Testis (tissue), 5 donors: ENCODE measurements at places on chromosomes 5 and 9.

GRCh38 chr5:157761690-157762621 lies 18.4 kb downstream of the LSM11 start:
- DNase-seq = peak; percentile 40

GRCh38 chr9:23590276-23591000 lies 235.6 kb downstream of the ELAVL2 start:
- no peak for DNase-seq

- DNase-seq = no peak
These were observed 125.7 kb upstream of the RAPGEF1 start for GRCh38 chr9:131865446-131866195.

GRCh38 chr5:75568202-75568601 lies 43.1 kb upstream of the ANKDD1B start:
- no peak for DNase-seq

DNA sequence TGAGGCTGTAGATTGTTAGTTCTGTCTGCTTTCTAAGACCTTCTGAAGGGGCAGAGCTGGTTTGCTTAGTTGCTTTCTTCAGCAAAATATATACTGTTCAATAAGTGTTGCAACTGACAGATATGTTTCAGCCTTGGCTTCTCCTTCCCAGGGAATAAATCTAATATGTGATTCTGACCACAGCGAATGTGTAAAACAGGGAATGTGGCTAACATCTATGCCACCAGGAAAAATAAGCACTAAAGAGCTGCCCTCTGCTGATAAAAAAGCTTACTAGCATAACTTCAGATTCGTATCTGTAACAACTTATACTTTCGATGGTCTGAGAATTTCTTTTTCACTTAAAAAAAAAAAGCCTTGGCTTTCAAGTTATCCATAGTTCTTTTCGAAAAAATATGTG lies 13.0 kb upstream of the OSMR start:
- no peak for DNase-seq

DNA sequence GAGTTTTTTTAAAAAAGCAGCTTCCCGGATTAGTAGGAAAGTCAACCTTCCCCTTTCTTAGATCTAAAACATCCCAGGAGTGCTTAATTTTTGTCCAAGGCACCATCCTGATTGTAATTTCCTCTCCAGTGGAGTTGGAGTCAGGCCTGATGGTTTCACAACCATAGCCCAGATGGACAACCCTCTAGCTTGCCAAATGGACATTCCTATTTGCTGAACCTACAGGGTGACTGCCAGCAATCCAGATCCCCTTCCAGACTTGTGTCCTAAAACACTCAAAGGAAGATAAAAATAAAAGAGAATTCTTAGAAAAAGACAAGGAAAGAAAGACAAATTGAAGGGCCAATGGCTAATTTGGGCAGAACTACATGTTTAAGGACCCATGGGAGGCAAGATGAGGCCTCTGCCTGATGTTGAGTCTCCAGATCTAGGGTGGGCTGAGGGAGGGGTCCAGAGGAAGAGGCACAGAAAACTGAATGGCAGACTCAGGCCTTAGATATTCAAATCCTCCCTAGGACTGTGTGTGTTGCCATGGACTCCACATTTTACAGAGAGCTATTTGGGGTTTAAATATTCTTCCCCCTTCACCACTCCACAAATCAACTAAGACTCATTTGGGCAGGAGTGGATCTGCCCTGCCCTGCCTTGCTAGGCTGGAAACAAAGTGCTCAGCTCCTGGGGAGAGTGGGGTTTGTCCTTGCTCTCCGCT lies 38.5 kb upstream of the SLC44A1 start:
- DNase-seq = peak; percentile 63

GRCh38 chr9:38131729-38132128 lies 62.7 kb upstream of the SHB start:
- no peak for DNase-seq

GRCh38 chr5:55276771-55277170 lies 30.7 kb downstream of the DHX29 start:
- DNase-seq = no peak

GRCh38 chr5:60395712-60396329 lies 304.1 kb downstream of the DEPDC1B start:
- no peak for DNase-seq

GRCh38 chr5:39177631-39177964 lies 41.8 kb downstream of the FYB1 start:
- DNase-seq = no peak

DNA sequence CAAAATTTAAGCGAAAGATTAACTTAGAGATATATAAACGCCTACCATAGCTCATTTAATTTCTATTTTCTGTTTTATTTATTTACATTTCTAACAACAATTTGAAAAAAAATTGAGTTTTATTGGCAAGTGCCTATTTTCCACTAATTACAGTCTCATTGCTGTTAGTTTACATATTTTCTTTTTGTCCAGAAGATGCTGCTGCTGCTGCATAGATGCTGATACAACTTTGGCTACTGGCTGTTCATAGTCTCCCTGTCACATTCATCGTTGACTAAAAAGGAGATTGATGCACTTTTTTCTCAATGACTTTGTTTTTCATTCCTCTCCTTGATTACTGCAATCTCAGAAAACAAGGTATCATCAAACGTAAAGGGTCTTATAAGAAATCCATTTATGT lies 235.4 kb downstream of the CDH9 start:
- DNase-seq = no peak

DNA sequence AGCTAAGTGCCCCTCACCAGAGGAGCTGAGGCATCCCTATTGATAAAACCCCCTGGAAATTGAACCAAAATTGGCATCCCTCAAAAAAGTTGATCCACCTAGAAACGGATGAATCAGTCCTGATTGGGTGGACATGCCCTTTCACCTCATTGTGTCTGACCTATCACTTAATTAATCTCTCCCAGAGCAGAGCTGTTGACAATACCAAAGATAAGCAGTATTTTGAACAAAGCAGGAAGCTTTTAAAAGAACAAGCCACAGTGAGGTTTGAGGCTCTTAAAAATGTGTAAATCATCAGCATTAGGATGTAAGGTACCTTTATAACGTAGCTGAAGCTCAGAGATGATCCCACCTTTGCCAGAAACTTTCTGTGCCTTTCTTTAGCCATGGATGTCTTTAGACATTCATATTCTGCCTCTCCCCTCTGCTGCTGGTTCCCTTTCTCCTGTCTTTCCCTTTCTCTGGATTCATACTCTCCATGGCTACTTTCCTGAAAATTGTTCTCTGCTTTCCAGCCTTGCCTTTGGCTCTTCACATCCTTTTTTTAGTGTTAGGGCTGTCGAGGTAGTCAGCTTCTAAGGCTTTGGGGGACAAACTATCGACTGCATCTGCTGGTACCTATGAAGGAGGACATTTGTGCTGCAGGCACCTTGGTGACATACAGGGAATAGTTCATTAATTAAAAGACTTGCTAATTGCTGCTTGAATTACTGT lies 7.8 kb upstream of the LHX2 start:
- DNase-seq = no peak

DNA sequence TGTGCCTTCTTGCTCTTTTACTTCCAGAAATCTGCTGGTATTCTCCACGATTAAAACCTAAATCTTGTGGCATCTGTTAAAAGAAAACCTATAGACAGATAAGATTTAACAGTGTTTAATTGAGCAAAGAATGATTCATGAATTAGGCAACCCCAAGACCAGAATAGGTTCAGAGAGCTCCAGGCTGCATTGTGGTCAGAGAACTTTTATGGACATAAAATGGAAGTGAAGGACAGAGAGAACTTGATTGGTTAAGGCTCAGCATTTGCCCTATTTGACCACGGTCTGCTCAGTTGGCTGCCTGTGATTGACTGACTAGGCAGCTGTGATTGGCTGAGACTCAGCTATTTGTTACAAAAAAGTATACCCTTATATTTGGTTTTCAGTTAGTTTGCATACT lies 10.4 kb upstream of the SLC36A2 start:
- no peak for DNase-seq

DNA sequence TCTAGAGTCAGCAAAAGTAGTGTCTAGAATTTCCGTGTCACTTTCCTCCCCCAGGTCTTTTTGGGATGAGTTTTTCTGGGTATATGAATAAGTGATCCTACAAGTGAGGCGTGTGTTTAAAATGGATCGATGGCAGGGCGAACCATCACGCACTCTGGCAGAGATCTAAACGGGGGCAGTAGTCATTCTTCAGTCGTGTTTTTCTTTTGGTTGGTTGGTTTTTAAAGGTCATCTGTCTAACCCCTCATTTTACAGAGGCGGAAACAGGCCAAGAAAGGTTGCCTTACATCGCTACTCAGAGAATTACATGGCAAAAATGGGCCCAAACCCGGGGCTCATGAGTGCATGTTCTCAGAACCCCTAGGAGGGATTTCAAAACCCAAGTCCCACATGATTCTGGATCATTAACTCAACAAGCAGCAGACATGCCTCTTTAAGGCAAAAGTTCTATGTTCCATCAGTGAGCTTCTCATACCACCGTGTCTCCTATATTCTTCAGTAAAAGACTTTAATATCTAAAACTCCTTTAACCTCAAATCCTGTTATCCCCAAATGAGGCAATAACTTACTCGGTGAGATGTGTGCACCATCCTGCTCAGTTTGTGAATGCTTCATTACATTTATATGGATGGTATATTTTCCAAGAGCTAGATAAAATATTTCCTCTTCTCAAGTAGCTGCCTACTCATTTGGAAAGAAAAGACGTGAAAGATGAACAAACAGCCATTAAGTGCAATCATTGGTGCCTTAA lies 145.8 kb downstream of the AOPEP start:
- DNase-seq = no peak

DNA sequence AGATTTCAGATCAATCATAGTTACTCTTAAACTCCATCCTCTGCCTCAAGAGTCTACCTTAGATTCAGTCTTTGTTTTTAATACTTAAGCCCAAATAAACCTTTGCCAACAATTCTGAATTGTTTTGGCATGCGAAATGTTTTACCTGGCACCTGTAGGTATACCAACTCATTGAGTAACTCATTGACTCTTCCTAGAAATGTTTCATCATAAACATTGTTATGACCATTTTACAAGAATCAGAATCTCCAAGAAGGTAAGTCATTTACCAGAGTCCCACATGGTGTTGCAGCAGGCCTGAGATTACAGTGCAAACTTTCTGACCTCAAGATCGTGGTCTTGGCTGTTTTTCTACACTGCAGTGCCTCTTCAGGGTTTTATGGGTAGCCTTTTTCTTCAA lies 750.4 kb downstream of the BRINP1 start:
- no peak for DNase-seq

DNA sequence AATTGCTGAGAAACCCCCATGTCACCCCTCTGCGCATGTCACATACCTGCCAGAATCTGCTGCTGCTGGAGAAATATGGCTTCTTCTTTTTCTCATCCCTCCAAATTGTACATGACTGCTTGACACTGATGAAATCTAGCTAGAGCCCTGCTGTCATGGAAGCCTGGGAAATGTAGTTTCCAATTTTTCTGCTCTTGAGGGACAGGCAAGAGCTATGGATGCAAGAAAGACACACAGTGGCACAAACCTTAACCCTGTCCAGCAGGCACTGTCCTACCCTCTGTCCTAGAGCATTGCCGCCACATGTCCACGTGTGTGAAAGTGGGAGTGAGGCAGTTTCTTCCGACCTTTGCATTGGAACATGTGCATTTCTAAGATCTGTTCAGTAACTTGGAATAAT lies 255.5 kb upstream of the SEMA6A start:
- DNase-seq = no peak

GRCh38 chr5:26121338-26121737 lies 917.0 kb downstream of the CDH9 start:
- peak; percentile 22 for DNase-seq

DNA sequence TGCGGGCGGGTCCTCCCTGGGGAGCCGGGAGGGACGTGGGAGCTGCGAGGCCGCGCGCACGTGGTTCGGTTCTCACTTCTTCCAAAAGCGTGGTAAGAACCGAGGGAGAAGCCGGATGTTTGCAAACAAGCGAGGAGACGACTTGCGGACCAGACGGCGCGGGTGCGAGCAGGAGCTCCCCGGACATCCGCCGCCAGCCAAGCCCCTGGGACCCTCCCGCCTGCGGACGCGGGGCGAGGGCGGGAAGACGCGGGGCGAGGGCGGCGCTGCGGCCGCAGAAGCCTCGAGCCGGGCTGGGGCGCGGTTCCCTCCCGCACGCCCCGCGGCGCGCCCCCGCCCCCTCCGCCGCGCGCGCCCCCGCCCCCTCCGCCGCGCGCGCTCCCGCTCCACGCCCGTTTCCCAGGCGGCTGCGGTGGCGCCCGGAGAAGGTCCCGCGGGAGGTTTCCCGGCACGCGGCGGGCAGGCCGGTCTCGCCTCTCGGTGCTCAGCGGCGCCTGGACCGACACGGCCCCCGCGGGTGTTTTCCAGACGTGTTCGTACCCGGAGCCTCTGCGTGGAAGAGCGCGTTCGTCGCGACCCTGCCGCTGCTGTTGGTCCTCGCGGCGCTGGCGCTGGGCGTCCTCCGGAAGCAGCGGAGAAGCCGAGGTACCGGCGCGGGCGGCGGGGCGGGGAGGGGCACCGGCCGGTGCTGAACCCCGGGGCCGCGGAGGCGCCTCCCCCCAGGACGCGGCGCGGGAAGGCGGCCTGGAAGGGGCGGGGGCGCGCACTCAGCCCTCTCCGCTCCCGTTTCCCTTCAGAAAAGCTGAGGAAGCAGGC lies 12.8 kb downstream of the BTNL9 start:
- no peak for DNase-seq

GRCh38 chr9:82106536-82106935 lies 118.0 kb downstream of the SPATA31D1 start:
- DNase-seq = no peak

DNA sequence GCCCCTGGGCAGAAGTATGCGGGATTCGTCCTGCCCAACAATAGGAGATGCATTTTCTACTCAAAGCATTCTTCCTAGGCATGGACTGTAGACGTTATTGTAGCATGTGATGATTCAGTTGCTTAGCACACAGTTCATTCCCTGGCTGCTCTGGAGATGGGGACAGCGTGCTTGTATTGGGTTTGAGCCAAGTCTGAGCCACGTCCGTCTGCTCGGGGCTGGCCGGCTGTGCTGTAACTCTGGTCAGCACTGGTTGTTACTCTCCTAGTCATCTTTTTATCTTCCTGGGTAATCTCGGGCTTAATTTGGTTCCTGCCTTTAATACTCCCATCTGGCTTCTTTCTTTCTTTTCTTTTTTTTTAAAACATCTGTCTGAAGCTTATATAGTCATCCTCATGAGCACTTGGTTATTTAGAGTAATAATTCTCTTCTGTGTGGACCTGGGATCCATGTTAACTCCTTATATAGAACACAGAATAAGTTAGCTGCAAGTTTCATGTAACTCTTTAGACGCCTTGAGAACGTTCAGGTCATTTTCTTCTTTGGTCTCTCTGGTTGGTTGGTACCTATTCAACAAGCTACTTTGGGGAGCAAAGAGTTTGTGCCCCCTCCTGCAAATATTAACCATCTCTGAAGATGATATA lies 118.8 kb upstream of the RPS23 start:
- peak; percentile 73 for DNase-seq
